Activated B cell treated with CpG ODN at 0.5 μM for 24 hours (primary cell): ENCODE measurements at places on chromosomes 16 and 17.

GRCh38 chr16:66422366-66422765 is 4.7 kb upstream of the BEAN1 start:
- peaks cover 42% of the 10 kb centered on the region for H3K27me3 ChIP-seq
- DNase-seq = no peak
- H3K4me1 ChIP-seq = peaks cover 11% of the 10 kb centered on the region
- H3K36me3 ChIP-seq = no peaks in the 10 kb centered on the region
- H3K27ac ChIP-seq = no peak overlapping the region

DNA sequence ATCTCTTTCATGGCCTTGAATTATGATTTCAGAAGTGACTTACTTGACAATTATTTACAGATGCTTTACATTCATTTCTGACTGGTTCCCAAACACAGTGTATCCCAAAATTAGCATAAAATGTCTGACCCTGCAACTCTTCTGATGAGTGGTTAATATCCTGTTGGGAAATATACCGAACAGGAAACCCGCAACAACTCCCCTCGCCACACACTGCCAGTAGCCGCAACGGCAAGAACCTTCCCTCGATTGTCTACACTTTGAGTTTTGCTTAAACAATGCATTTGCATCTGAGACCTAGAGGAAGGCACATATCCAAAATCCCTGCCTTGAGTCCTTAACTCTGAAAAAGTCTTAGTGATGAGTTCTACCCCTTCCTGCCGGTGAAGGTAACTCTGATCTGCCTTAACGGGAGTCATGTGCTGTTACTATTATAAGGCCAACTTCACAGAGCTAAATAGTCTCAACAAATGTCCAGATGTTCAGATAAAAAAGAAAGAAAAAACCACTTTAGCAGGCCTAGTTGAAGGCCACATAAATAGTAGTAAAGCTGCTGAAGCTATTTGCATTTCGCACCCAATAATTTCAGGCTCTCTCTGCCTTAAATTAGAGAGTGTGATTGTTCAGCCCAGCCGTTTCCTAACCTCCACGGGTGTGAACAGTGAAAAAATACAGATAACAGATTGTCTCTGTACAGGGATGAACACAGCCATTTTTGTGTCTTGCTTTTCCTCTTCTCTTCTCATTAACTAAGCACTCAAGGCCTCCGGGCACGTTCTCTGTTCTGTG is 321.1 kb downstream of the HS3ST3B1 start:
- peaks cover 13% of the 10 kb centered on the region for H3K27me3 ChIP-seq
- H3K36me3 ChIP-seq = no peaks in the 10 kb centered on the region
- H3K27ac ChIP-seq = no peak overlapping the region

GRCh38 chr17:28743243-28744103 is at the start of gene TRAF4:
TRAF4 (plus strand) TSS chr17:28744011; CDS start chr17:28744113, 102 bp downstream.
- no peaks in the 10 kb centered on the region for H3K27me3 ChIP-seq
- H3K4me1 ChIP-seq = peaks cover 70% of the 10 kb centered on the region
- H3K27ac ChIP-seq = peak within 1 kb of the TSS; percentile 99
- H3K4me3 ChIP-seq = peak within 1 kb of the TSS; percentile 93

DNA sequence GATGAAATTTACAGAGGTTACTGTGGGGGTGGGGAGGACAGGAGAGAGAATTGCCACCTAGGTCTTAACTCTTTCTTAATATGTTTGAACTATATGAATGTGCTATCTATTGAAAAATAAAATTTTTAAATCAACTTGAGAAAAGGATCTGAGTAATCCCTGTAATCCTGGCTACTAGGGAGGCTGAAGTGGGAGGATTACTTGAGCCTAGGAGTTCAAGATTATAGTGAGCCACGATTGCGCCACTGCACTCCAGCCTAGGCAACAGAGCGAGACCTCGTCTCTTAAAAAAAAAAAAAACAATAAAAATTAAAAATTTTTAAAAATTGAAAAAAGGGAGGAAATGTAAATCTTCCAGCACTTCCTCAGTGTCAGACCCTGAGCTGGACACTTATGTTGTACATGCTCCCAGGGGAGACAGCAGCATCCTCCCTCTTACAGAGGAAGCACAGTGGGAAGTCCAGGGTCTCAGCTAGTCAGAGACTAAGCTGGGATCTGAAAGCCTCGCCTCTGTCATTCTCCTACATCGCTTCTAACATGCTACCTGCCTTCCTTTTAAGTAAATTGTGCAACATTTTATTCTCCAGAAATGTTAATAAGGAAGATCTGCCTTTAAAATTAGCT is 21.9 kb downstream of the PMM2 start:
- no peak overlapping the region for H3K4me3 ChIP-seq
- H3K4me1 ChIP-seq = peaks cover 22% of the 10 kb centered on the region
- DNase-seq = no peak
- peak overlapping the region; percentile 52 for H3K27ac ChIP-seq
- no peaks in the 10 kb centered on the region for H3K27me3 ChIP-seq

DNA sequence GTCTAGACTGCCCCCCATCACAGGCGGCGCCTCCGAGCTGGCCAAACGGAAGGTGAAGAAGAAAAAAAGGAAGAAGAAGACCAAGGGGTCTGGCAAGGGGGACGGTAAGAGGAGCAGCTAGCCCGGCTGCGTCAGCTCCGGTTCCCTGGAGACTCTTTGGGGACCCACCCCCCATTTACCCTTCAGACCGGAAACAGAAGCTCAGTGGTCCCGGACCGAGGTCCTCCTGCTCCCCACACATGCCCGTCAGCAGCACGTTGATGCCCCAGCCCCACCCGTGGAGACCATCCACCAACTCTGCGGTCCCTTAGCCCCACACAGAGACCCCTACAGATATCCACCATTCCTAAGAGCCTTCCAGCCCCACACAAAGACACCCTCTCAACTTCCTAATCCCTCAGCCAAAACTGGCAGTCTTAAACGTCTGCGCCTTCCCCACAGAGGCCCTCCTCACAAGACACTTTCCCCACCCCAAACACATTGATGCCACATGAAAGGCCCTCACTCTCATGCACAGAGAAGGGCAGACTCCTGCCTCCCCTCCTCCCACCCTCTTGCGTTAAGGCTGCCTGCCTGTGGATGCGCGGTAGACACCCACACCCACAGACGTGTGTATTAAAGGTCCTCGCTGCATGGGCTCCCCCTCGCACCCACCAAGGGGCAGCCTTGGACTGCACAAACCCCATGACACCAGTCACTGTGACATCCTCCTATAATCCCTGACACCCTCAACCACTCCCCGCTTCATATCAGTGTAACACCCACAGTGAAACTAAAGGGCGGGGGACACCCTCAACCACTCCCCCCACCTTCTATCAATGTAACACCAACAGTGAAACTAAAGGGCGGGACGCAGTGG is 58.2 kb upstream of the RPH3AL start:
- peak overlapping the region; percentile 91 for H3K27ac ChIP-seq
- H3K36me3 ChIP-seq = peaks cover 11% of the 10 kb centered on the region

DNA sequence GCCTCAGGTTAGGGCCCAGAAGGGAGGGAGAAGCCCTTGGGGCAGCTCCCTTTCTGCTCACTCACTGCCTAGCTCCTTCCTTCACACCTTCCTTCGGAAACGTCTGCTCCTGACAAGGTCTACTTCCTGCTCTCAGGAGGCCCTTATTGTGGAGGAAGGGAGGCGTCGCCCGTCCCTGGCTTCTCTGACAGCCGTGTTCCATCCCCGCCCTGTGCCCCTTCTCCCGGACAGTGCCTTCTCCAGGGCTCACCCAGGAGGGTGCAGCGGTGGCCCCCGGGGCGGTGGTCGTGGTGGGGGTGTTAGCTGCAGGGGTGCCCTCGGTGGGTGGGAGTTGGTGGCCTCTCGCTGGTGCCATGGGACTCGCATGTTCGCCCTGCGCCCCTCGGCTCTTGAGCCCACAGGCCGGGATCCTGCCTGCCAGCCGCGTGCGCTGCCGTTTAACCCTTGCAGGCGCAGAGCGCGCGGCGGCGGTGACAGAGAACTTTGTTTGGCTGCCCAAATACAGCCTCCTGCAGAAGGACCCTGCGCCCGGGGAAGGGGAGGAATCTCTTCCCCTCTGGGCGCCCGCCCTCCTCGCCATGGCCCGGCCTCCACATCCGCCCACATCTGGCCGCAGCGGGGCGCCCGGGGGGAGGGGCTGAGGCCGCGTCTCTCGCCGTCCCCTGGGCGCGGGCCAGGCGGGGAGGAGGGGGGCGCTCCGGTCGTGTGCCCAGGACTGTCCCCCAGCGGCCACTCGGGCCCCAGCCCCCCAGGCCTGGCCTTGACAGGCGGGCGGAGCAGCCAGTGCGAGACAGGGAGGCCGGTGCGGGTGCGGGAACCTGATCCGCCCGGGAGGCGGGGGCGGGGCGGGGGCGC is 231.9 kb downstream of the SEC14L1 start:
- DNase-seq = peak; percentile 67
- H3K36me3 ChIP-seq = peaks cover 2% of the 10 kb centered on the region
- peaks cover 46% of the 10 kb centered on the region for H3K4me1 ChIP-seq

GRCh38 chr17:46817901-46818209 is 637 bp downstream of the WNT3 start:
- H3K4me1 ChIP-seq = peaks cover 36% of the 10 kb centered on the region
- peaks cover 75% of the 10 kb centered on the region for H3K27me3 ChIP-seq
- no peaks in the 10 kb centered on the region for H3K36me3 ChIP-seq
- H3K4me3 ChIP-seq = peak overlapping the region; percentile 69
- DNase-seq = no peak

- no peaks in the 10 kb centered on the region for H3K4me1 ChIP-seq
- H3K27ac ChIP-seq = no peak overlapping the region
- no peak overlapping the region for H3K4me3 ChIP-seq
- DNase-seq = no peak
- H3K27me3 ChIP-seq = no peaks in the 10 kb centered on the region
Observed at GRCh38 chr17:53649201-53649600, 173.5 kb upstream of the KIF2B start.

DNA sequence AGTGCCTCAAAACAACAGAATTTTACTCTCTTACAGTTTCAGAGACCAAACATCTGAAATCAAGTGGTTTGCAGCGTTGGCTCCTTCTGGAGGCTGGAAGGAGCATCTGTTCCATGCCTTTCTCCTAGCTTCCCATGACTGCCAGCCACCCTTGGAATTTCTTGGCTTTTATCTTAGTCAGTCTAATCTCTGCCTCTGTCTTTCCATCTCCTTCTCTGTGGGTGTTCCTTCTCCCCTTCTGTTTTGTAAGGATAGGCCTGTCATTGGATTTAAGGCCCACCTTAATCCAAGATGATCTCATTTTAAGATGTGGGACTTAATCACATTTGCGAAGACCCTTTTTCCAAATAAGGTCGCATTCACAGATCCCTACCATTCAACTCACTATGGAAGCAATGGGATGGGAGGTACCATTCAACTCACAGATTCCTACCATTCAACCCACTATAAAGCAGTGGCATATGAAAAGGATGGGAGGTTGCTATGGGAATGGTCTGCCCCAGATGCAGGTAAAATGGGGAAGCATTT is 321.8 kb downstream of the WWOX start:
- no peaks in the 10 kb centered on the region for H3K4me1 ChIP-seq
- H3K27me3 ChIP-seq = no peaks in the 10 kb centered on the region
- DNase-seq = no peak
- H3K36me3 ChIP-seq = no peaks in the 10 kb centered on the region
- H3K27ac ChIP-seq = no peak overlapping the region
- no peak overlapping the region for H3K4me3 ChIP-seq

GRCh38 chr17:59126809-59127417 is 20.2 kb upstream of the TRIM37 start:
- H3K27me3 ChIP-seq = no peaks in the 10 kb centered on the region
- no peak overlapping the region for H3K27ac ChIP-seq
- H3K36me3 ChIP-seq = peaks cover 13% of the 10 kb centered on the region
- no peak overlapping the region for H3K4me3 ChIP-seq

DNA sequence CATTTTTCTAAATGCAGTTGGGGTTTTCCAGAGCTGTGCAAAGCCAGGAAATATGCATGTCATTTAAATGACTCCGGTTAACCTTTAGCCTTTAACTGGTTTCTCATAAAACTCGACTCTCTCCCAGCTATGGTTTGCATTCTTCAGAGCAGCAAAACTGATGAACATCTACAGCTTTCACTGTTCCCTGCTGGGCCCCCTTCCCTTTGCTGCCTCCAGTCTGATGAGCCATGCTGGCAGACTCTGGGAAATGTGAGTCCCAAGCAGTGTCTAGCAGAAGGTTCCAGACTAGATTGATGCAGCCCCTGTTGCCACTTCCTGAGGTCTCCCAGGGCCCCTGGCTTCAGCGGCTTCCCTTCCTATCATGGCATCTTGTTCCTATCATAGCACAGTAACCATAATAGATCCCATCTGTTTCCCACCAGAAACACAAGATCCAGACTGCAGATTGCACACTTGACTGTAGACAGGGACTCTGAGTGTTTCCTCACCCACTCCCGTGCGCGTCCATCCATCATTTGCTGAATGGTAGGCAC is 135.4 kb downstream of the CLEC16A start:
- no peaks in the 10 kb centered on the region for H3K27me3 ChIP-seq
- peak overlapping the region; percentile 95 for H3K27ac ChIP-seq
- DNase-seq = no peak
- peak overlapping the region; percentile 77 for H3K4me3 ChIP-seq
- H3K36me3 ChIP-seq = peaks cover 35% of the 10 kb centered on the region
- peaks cover 78% of the 10 kb centered on the region for H3K4me1 ChIP-seq

GRCh38 chr17:44473367-44473766 is 29.8 kb downstream of the GPATCH8 start:
- H3K36me3 ChIP-seq = peaks cover 41% of the 10 kb centered on the region
- no peaks in the 10 kb centered on the region for H3K27me3 ChIP-seq
- DNase-seq = no peak
- no peak overlapping the region for H3K27ac ChIP-seq

GRCh38 chr16:1333854-1334700 is 632 bp downstream of the BAIAP3 start:
- no peaks in the 10 kb centered on the region for H3K36me3 ChIP-seq
- no peak for DNase-seq
- peaks cover 7% of the 10 kb centered on the region for H3K27me3 ChIP-seq
- peak overlapping the region; percentile 48 for H3K4me3 ChIP-seq

- H3K27ac ChIP-seq = peak overlapping the region; percentile 59
- peaks cover 79% of the 10 kb centered on the region for H3K4me1 ChIP-seq
- H3K27me3 ChIP-seq = no peaks in the 10 kb centered on the region
- H3K4me3 ChIP-seq = no peak overlapping the region
- no peak for DNase-seq
Observed at GRCh38 chr16:3807425-3808123, 72.9 kb downstream of the CREBBP start.

GRCh38 chr17:329784-330420 is 22.7 kb downstream of the RPH3AL start:
- peaks cover 2% of the 10 kb centered on the region for H3K36me3 ChIP-seq
- H3K4me1 ChIP-seq = no peaks in the 10 kb centered on the region
- no peak overlapping the region for H3K27ac ChIP-seq
- no peak for DNase-seq
- H3K27me3 ChIP-seq = peaks cover 4% of the 10 kb centered on the region

DNA sequence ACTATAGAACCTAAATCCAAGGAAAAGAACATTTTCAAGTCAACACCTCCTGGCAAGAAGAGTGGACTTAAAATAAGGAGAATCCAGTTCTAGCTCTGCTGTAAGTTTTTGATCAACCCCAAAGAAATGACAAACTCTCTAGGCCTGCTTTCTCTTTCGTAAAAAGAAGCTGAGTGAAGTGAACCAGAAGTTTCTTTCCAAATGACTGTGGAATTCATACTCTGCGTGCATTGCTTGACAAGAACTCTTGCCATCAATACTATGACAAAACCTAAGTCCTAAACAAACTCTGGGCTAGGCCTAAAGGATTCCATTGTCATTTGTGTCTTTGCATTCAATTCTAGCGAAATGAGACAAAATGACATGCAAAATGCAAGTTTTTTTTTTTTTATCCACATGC is 187.5 kb upstream of the SOX9 start:
- H3K4me3 ChIP-seq = no peak overlapping the region
- no peaks in the 10 kb centered on the region for H3K4me1 ChIP-seq
- DNase-seq = no peak
- H3K36me3 ChIP-seq = no peaks in the 10 kb centered on the region
- H3K27me3 ChIP-seq = no peaks in the 10 kb centered on the region
